Thymus (tissue), 14 donors: ENCODE measurements at places on chromosomes 12 and 14.
A peak's percentile ranks its signal among the peaks of the same experiment; 100 is the strongest.

DNA sequence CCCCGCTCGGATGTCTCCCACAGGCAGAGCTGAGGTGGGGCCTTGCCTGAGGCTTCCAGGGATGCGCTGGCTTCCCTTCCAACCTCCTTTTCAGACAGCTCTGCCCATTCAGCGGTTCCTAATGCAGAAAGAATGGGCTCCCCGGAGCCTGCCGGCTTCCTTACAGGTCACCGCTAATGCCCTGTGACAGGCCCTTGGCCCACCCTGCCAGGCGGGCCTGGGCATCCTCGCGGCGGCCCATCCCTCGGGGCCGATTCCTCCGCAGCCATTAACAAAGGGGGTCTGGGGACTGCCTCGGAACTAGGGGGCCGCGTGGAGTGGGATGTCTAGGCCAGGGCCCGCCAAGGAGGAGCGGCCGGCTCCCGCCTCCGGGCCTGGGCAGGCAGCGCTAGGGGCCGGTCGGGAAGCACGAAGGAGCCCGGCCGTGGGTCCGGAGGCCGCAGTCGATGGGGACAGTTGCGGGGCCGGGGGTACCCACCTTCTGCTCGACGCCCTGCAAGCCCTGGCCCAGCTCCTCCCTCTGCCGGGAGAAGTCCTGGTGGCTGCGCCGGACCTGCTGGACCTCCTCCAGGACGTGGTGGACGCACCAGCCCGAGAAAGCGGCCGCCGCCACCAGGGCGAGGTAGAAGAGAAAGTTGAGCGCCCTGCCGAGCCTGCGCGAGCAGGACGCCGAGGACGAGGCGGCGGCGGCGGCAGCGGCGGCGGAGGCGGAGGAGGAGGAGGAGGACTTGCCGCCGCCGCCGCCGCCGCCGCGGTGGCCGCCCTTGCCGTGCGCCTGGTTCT is 738 bp downstream of the CKAP4 start:
- peaks cover 67% of the 10 kb centered on the region for H3K27me3 ChIP-seq
- no peak for DNase-seq
- peak overlapping the region; percentile 43 for H3K27ac ChIP-seq
- H3K4me1 ChIP-seq, result peaks cover 10% of the 10 kb centered on the region

GRCh38 chr12:97316321-97316720 is 146.3 kb upstream of the RMST start:
- no peak overlapping the region for H3K4me3 ChIP-seq
- DNase-seq, result no peak
- no peak overlapping the region for H3K27ac ChIP-seq

DNA sequence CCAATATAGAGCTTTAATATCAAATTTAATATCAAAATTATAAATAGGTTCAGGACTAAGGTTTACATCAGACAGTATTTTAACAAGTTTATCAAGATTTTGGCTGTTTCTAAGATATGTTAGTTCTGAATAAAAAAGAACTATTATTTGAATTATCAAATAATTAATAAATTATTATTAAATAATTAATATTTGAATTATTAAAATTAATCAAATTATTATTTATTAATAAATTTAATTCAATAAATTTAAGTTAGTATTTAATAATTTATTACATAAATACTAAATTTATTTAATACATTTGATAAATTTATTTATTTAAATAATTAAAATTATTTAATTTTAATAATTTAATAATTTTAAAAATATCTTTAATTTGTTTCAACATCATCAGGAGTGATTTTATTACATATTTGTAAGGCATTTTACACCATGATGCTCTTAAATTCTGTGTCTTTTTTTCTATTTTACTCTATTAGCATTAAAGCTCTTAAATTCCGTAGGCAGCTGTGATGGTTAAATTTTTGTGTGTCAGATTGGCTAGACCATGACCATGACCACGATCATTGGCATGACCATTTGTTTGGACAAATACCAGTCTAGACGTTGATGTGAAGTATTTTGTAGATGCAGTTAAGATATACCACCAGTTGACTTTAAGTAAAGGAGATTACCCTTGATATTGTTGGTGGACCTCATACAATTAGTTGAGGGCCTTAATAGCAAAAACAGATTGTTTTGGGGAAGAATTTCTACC is 82.6 kb downstream of the BBS10 start:
- H3K27me3 ChIP-seq, result no peaks in the 10 kb centered on the region
- no peaks in the 10 kb centered on the region for H3K4me1 ChIP-seq
- DNase-seq, result no peak
- H3K4me3 ChIP-seq, result no peak overlapping the region

DNA sequence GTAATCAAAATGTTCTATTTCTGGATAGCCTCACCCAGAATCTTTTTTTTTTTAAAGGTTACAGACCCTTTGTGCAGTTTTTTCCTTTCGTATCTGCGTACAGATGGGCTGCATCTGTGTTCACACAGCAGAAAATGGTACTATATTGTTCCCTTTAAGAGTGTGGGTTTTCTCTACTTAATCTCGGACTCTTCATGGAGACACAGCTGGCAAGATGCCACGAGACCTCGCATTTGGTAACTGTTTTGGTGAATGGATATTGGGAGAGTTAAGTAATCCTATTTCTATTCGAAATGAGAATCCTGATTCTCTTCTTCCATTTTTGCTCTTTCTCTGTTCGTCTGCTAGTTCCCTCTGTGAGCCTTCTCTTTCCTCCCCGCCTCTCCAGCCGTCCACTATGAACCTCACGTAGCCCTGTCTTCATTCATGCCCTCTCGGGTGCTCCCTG is 85.7 kb downstream of the SAMD4A start:
- H3K36me3 ChIP-seq, result no peaks in the 10 kb centered on the region
- no peaks in the 10 kb centered on the region for H3K27me3 ChIP-seq
- H3K4me3 ChIP-seq, result no peak overlapping the region

DNA sequence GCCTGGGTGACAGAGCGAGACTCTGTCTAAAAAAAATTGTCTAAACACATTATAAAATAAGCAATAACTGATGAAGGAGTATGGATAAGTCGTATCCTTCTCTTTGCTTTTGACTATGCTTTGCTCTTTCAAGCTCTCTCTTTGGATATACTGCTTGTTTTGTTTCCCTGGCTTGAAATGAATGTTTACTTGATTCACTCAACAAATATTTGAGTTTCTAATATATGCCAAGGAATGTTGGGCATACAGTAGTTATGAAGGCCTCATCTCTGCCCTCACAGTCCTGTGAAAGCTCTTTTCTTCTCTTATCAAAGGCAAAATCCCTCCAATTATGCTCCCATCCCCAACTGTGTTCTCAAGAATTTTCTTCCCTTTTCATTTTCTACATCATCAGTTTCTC is 123.5 kb downstream of the PTPRR start:
- no peaks in the 10 kb centered on the region for H3K4me1 ChIP-seq
- no peak overlapping the region for H3K4me3 ChIP-seq
- no peak for DNase-seq
- no peaks in the 10 kb centered on the region for H3K27me3 ChIP-seq
- no peaks in the 10 kb centered on the region for H3K36me3 ChIP-seq
- H3K27ac ChIP-seq, result no peak overlapping the region

- no peak overlapping the region for H3K27ac ChIP-seq
- no peaks in the 10 kb centered on the region for H3K27me3 ChIP-seq
- no peak for DNase-seq
- no peaks in the 10 kb centered on the region for H3K4me1 ChIP-seq
- no peak overlapping the region for H3K4me3 ChIP-seq
These were observed 15.5 kb downstream of the CLSTN3 start for GRCh38 chr12:7145671-7146070.
